Cardiac fibroblast (primary cell): ENCODE measurements at places on chromosomes 12 and 14.

DNA sequence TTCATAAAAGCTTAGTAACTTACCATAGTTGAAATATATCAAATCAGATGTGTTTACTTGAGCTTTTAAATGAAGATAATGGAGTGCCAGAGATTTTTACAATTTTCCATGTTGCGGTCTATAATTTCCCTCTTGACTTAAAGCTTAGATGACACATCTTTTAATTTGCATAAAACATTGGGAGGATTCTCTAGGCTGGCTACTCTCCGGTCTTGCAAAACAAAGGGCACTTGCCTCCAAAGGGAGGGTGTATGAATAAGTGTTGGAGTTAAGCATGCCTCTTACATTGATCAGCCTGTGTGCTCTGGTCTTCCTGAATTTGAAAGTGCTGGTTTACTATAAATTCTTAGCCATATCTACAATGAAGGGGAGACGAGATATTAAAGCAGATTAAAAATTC is 336.4 kb upstream of the NAV3 start:
- DNase-seq: no peak

- DNase-seq: peak; percentile 78
These were observed 443.5 kb upstream of the RGS6 start for GRCh38 chr14:71488703-71489191.

GRCh38 chr12:6322969-6323339 is 12.5 kb downstream of the PLEKHG6 start:
- DNase-seq: no peak

- DNase-seq: no peak
These were observed 126.0 kb downstream of the VEZT start for GRCh38 chr12:95343461-95344230.

GRCh38 chr14:53167602-53168328 is 14.6 kb upstream of the DDHD1 start:
- peak; percentile 59 for DNase-seq

GRCh38 chr12:111260732-111261131 is 108.2 kb downstream of the PHETA1 start:
- no peak for DNase-seq

GRCh38 chr12:93857991-93858447 is 180.8 kb downstream of the CRADD start:
- peak; percentile 54 for DNase-seq

- peak; percentile 53 for DNase-seq
These were observed 792 bp upstream of the CHD4 start for GRCh38 chr12:6607751-6608591.

GRCh38 chr12:131380965-131381705 is 329.8 kb upstream of the SFSWAP start:
- DNase-seq: no peak

GRCh38 chr12:7905071-7905470 is 30.9 kb downstream of the SLC2A3 start:
- peak; percentile 46 for DNase-seq

GRCh38 chr12:38904537-38905479 is 583 bp downstream of the CPNE8 start:
- peak; percentile 85 for DNase-seq

DNA sequence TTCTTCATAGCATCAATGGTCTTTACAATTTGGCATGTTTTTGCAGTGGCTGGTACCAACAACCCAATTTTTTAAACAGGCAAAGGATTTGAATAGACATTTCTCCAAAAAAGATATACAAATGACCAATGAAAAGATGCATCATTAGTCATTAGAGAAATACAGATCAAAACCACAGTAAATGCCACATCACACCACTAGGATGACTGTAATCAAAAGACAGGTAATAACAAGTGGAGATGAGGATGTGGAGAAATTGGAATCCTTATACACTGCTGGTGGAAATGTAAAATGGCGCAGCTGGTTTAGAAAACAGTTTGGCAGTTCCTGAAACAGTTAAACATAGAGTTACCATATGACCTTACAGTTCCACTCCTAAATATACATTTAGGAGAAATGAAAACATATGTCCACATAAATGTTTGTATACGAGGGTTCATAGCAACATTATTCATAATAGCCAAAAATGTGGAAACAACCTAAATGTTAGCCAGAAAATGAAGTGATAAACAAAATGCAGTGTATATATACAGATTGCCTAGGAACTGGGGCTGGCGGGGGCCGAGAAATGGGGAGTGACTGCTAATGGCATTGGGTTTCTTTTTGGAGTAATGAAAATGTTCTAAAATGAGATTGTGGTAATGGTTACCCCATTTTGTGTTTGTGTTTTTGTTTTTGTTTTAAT is 55.2 kb downstream of the TGFB3 start:
- DNase-seq: no peak

GRCh38 chr12:124616394-124617221 is 49.2 kb upstream of the NCOR2 start:
- no peak for DNase-seq

- peak; percentile 86 for DNase-seq
These were observed 41.8 kb upstream of the HIF1A start for GRCh38 chr14:61653507-61653906.

DNA sequence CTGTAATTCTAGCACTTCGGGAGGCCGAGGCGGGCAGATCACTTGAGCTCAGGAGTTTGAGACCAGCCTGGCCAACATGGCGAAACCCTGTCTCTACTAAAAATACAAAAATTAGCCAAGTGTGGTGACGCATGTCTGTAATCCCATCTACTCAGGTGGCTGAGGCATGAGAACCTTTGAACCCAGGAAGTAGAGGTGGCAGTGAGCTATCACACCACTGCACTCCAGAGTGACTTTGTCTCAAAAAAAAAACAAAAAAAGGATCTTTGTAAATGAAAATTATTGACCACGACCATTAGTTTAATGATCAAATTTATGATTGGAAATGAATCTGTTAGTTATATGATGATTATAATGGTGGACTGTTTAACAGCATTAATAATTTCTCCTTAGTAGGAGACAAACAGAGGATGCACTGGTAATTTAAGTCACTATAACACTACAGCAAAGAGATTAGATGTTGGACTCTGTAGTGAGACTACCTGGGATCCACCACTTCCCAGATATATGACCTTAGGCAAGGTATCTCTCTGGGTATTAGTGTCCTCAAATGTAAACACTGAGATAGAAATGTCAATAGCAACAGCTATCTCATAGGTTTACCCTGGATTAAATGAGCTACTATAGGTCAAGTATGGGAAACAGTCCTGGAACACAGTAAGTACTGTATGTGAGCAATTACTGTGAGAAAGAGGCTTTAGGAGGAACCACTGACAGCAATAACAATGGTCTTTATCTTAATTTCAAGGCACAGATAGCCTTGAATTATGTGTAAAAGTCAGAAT is 214.7 kb downstream of the NOVA1 start:
- DNase-seq: no peak

- DNase-seq: no peak
These were observed 1040.4 kb downstream of the FLRT2 start for GRCh38 chr14:86570371-86570770.

DNA sequence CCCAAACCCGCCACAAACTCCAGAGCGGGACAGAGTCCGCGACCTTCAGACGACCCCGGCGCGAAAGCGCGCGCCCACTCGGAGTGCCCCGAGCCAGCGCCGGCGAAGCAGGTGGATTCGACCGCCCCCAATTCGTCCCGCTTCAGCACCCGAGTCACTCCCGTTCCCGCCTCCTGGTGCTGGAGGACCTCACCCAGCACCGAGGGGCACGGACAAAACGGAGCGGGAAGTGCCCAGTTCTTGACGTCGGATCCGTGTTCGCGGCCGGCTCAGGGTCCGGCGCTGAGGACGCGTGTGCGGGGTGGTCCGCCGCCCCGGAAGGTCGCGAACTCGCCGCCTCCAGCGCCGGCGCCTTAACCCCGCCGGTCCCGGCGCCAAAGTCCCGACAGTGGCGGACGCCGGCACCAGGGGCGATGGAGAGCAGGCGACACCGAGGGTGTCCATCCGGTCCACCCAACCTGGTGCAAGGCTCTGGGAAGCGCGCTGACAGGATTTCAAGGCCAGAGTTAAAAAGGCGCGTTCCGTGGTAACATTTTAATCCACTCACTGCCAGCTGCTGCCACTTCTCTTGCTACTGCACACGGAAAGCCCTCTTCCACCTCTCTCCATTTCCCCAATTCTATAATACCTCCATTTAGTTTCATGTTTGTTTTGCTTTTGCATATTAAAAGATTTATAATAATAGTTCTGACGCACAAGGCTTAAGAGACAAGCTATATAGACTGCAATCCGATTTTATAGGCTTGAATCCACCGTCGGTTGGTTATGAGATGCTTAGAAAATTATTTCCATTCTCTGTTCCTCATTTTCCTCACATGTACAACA is 240.0 kb upstream of the CPNE8 start:
- DNase-seq: peak; percentile 20

GRCh38 chr12:68117661-68118060 is 41.9 kb downstream of the IFNG start:
- DNase-seq: no peak
